NCI-H1105 treated with DMSO at 0.1 percent for 48 hours (cell line): ENCODE measurements at places on chromosomes 1 and 21.
A peak's percentile ranks its signal among the peaks of the same experiment; 100 is the strongest.

- DNase-seq: no peak
Measured at GRCh38 chr1:84278905-84279304, 22.6 kb upstream of the SAMD13 start.

DNA sequence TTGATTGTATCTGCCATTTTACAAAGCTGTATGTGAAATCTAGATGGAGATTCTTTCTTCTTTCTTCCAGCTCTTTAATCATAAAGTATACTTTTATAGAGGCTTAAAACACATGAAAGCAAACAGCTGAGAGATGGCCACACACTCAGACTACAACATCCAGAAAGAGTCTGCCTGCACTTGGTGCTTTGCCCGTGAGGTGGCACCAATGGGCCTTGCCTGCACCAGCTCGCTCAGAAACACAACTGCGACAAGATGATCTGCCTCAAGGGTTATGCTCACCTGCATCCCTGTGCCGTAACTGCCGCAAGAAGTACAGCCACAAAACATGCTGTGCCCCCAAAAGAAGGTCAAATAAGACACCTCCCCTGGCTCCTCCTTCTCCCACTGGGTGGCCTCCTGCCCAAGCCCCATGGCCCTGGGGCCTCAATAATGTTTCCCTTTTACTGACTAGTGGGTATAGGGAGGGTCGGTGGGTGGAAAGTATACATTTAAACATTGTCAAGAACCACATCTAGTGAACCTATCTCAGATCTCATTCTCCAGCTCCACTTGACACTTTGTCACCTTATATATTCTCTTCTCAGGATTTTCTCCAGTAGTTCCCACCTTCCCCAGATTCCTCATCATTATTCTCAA, 66.7 kb upstream of the ANGPTL3 start:
- DNase-seq: no peak

DNA sequence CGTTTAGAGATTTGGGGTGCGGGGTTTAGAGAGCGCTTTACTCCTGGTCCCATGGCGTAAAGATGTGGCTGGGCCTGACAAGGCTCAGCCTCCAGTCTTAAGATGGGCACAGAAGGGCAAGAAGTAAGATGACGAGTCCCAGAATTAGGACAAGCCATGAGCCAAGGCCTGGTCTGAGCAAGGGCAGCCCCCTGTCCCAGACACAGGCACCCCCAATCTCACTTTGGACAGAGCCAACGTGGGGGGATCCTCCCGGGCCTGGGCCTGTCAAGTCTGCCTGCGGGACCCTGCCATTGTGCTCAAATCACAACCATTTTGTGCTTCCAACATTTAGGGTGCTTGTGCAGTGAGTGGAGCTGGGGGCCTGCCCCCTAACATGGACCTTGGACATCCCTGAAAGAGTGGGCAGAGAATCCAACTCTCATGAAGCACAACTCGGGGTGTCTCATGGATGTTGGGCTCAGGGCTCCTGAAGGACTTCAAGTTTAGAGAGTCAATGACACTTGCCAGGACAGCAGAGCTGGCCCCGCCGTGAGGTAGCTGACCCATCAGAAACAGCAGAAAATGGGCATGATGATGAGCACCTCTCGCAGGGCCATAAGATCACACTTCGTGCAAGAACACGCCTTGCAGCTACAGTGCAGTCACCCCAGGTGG, 52.6 kb downstream of the KIF21B start:
- DNase-seq: no peak

GRCh38 chr1:162627662-162628296, 4.5 kb upstream of the DDR2 start:
- peak; percentile 53 for DNase-seq

- DNase-seq: no peak
Measured at GRCh38 chr1:110155878-110156522, 5.7 kb downstream of the SLC6A17 start.

DNA sequence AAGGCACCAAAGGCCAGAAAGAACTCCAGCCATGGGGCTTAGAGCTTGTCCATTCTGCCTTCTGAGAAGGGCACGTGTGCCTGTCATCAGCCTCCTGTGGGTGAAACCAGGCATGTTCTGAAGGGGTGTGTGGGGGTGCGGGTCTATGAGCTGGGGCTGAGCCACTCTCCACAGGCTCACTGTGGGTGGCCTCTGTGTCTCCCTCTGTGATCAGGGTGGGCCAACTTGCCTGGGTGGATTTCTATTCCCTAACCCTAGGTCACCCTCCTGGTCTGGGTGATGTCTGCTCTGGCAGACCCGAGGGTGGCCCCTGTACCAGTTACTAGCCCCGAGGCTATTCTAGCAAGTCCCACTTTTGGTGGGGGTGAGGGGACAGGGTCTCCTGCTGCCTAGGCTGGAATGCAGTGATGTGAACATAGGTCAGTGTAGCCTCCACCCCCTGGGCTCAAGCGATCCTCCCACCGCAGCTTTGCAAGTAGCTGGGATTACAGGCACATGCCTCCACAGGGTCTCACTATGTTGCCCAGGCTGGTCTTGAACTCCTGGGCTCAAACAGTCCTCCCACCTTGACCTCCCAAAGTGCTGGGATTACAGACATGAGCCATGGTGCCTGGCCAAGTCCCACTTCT, 94.4 kb downstream of the TRIM11 start:
- no peak for DNase-seq

DNA sequence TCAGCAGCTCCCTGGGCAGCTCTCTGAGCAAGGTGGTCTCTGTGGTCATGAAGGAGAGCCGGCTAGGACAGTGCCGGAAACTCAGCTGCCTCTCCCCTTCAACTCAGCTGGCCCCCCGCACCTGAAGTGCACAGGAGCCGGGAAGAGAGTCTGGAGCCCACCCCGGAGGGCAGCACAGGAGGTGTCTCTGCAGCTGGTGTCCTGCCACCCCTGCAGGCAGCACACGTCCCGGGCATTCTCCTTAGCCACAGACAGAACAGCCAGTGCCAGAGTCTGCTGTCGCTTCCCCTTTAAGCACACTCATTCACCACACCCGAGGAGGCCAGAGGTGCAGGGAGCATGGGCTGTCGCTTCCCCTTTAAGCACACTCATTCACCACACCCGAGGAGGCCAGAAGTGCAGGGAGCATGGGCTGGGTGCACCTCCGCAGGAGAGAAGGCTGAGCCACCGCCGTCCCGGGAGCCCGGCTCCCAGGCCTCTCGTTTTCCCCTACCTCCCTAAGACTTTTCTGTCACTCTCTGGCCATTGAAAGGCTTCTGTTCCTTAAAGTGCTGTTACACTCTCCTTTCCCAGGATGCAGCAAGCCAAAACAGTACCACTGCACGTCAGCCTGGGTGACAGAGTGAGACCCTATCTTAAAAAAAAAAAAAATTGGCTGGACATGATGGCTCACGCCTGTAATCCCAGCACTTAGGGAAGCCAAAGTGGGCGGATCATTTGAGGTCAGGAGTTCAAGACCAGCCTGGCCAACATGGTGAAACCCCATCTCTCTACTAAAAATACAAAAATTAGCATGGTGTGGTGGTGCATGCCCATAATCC, 16.9 kb upstream of the SAMD11 start:
- no peak for DNase-seq

- DNase-seq: peak; percentile 47
Measured at GRCh38 chr1:162023547-162024501, at the start of gene OLFML2B. Gene OLFML2B (minus strand): TSS chr1:162023869. CDS start chr1:162023430, 439 bp downstream.

- no peak for DNase-seq
Measured at GRCh38 chr1:205481218-205481617, 23.3 kb upstream of the CDK18 start.

- DNase-seq: peak; percentile 40
Measured at GRCh38 chr1:15848143-15848928, 829 bp downstream of the SPEN start.

DNA sequence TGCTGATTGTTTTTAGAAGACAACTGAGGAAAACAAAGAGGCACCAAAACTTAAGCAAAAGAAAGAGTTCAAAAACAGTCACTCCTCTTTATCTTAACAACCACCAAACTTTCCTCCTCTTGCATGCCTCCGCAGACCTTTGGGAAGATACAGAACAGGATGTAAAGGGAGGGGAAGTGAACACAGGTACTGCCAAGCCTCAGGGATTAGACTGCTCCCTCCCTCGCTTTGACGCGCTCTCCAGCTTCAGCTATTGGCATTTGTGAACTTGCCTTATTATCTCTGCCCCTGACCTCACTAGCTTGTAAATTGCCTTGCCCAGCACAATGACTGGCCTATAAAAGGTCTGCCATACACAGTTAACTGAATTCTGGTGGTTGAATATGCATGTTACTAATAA, 4.8 kb upstream of the SRP9 start:
- DNase-seq: no peak

GRCh38 chr1:18132711-18133541, 25.3 kb downstream of the IGSF21 start:
- DNase-seq: no peak

- DNase-seq: no peak
Measured at GRCh38 chr1:33610391-33610790, 137.9 kb downstream of the ZSCAN20 start.

GRCh38 chr1:173445164-173445563, 32.0 kb upstream of the PRDX6 start:
- no peak for DNase-seq

GRCh38 chr1:228275430-228276173, 67.8 kb downstream of the OBSCN start:
- DNase-seq: peak; percentile 45

DNA sequence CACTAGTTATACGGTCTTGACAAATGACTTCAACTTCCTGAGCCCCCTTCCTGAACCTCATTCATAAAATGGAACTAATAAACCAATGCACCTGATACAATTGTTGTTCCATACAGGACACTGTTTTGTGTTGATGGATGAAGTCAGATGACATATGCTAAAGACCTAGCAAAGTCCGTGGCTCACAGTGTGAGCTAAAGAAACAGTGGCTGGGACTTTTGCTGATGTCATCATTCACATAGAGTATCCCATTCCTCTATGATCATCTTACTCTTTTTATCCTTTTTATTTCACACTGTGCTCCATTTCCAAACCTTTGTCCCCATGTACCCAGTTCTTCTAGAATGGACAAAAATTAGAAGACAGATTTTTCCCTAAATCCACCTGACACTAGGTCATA, 83.7 kb upstream of the KAZN start:
- no peak for DNase-seq

GRCh38 chr1:115117298-115117697, 28.0 kb upstream of the TSPAN2 start:
- no peak for DNase-seq

GRCh38 chr1:194857413-194857812, 1671.0 kb upstream of the B3GALT2 start:
- DNase-seq: no peak

GRCh38 chr1:229155472-229155871, 115.4 kb upstream of the RAB4A start:
- DNase-seq: no peak

- peak; percentile 9 for DNase-seq
Measured at GRCh38 chr1:201268604-201269151, 14.6 kb upstream of the PKP1 start.

GRCh38 chr1:230713547-230713914, 391 bp downstream of the AGT start:
- no peak for DNase-seq

DNA sequence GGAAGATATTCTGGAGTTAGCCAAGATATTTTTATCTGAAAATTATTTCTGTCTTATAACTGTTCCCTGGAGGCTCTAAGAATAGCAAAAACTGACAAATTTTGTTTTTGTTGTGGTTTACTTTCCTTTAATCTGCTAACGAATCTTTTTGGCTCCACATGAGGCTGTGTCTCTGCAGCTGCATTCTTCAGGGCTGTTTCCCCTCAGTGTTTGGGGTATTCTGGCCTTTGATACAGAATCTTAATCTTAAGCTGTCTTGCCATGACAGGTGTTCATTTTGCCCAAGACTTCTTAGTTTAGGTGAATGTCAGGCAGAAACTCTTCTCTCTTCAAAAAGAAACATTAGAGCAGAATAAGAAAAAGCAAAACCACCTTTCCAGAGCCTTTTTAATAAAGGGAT, 83.8 kb downstream of the GABPA start:
- no peak for DNase-seq

- DNase-seq: no peak
Measured at GRCh38 chr1:231016234-231016633, 23.8 kb downstream of the FAM89A start.

- DNase-seq: no peak
Measured at GRCh38 chr1:73401666-73402065, 796.3 kb downstream of the LRRIQ3 start.

- no peak for DNase-seq
Measured at GRCh38 chr1:199291022-199291740, 652.3 kb downstream of the PTPRC start.

- DNase-seq: no peak
Measured at GRCh38 chr1:4367230-4367777, 287.1 kb upstream of the AJAP1 start.

GRCh38 chr1:8495928-8496401, 178.1 kb downstream of the SLC45A1 start:
- no peak for DNase-seq

- DNase-seq: no peak
Measured at GRCh38 chr1:160618763-160619274, 28.0 kb downstream of the SLAMF1 start.

DNA sequence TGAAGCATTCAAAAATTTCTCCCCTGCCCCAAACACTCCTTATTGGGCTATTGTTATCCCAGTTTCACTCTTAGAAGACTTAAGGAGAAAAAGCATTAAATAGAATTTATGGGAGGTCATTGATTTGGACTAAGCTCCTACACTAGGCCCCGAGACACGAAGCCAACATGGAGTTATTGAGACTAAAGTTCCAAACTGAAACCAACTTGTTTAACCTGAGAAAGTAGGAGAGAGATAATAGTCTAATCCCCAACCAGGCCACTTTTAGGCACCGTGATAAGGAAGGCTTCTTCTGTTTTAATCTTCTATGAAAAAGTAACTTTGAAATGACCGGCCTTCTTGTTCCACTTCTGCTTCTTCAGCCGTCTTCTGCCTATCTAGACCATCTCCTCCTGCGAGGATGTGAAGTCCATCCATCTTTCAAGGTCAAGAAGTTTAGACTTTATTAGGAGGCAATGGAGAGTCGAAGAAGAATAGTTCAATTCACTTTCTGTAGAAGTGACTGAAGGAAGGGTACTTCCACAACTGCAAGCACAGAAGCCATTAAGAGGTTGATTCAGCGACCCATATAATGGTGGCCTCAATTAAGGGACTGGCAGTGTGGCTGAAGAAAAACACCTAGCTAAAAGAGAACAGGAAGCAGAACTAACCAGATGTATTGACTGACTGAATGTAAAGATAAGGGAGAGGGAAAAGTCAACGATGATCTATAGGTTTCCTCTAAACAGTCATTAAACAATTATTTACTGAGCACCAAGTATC, 428.8 kb downstream of the SMYD3 start:
- DNase-seq: no peak
